IMR-90 (cell line): ENCODE measurements at places on chromosomes 7 and 10. TPM values are rescaled to one million over a fixed set of nuclear protein-coding genes. Genes with fewer than 3 reads are reported as not detected.

GRCh38 chr7:24709585-24710360 is 47.5 kb downstream of the GSDME start:
- DNase-seq, result no peak

DNA sequence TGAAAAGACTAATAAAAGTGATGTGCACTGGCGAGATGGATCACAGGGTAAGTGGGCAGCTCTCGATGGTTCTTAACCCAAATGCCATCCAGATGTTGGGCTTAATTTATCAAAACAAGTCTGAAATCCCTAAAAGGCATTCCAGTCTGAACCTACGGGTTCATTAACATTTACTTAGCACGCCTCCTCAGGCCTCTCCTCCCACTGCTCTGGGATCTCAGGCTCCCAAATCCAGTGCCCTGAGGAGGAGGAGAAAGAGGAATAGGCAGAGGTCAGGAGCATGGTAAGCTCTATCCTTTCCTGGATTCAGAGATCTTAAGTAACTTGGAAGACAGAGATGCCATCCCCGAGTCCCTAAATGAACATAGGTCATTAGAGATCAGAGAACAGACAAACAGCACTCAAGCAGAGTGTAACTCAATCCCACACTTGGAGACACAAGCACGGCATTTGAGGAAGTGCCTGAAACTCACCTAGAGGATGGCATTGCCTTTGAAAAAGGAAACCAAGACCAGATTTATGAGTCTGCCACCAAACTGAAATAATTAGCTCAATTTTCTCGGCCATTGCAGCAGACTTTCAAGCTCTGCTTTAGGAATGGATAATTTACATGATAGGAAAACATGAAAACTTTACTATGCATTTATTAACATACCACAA is 140.9 kb downstream of the CXCL12 start:
- DNase-seq, result no peak

GRCh38 chr7:116708861-116709260 is 36.9 kb downstream of the MET start:
- no peak for DNase-seq

- DNase-seq, result no peak
Measured at GRCh38 chr10:75815066-75815465, 383.6 kb downstream of the LRMDA start.

GRCh38 chr10:24324651-24325050 is 115.7 kb downstream of the KIAA1217 start:
- no peak for DNase-seq

- DNase-seq, result no peak
Measured at GRCh38 chr10:131767716-131768115, 133.1 kb upstream of the PPP2R2D start.

GRCh38 chr7:121860953-121861352 is 12.0 kb upstream of the PTPRZ1 start:
- DNase-seq, result no peak

- DNase-seq, result no peak
Measured at GRCh38 chr7:91780521-91780920, 100.0 kb downstream of the MTERF1 start.

- no peak for DNase-seq
Measured at GRCh38 chr7:102080019-102080433, 206.6 kb upstream of the SH2B2 start.

DNA sequence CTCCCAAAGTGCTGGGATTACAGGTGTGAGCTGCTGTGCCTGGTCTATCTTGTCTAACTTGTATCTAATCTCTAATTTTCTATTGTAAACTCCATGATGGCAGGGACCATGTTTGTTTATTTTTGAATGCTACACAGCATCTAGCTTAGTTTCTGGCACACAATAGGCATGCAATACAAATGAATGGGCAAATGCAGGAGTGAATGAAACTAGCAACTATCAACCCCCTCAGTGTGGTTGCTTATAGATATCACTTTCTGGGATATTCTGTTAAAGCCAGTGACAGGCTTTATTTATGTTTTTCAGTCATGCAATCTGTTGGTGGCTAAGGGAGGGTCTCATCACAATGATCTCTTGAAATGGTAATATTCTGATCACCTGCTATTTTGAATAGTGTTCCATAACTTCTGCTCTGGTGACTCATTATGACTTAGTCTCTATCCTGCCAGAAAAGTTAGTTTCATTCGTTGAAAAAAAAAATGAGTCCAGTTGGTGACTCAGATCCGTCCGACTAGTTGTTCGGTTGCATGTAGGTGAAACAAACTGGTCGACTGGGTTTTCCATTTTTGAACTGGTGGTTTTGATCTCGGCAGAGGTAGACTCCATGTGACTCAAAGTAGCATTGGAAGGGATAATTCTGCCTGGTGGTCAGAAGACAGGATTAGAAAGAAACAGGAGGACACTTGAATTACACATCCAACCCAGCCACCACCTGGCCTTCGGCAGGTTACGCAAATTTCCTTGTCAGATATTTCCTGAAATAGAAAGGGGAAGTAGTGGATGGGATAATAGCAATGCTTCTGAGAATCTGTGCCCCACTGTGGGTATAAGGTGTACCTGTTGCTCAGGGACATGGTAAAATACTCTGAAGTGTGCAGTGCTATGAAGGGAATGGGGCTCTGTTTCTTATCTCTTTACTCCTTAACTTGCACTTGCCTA is 76.8 kb downstream of the GATA3 start:
- peak; percentile 15 for DNase-seq

DNA sequence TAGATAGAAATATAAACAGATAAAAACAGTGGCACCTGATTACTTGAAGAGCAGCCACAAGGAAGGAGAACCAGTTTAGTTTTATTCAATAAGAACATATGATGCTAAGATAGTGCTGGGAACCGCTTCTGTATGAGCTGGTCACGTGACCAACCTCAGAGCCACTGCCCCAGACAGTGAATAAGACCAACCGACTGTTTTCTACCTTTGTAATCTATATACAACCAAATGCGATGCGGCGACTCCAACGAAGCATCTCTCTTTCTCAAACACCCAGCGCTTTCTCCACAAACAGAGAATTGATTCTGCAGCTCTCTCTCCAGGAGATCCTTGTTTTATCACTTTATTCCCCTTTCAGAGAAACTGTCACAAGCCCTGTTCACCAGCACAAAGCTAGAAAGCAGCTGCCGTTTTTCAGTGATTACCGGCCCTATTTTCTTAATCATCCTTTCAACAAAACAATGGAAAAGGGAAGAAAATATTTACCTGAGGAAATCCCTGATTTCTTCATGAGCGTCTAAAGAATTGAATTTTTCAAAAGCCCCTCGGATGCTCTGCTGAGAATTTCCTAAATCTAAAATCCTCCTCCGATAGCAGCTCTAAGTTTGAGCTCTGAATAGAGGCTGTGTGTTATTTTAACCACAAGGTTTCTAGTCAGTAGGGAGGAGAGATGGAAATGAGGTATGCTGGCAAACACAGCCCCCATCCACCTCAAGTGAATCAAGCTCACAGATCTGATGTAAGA is 55.7 kb upstream of the JCAD start:
- peak; percentile 26 for DNase-seq

DNA sequence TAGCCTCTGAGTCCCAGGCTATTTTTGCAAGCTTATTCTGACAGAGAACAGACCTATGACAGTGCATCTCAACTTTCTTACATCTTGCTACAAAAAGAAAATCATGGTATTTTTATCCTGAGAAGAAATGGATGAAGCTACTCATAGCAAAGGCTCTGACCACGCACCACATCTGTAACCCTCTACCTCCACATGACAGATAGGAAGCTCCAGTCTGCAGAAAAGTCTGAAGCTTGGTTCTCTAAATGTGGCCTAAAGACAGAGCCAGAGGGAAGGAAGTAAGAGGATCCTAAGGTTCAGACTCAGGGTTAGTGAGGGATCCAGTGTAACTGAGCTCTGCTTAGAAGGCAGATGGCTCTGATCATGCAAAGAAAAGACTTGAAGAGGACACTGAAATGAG is 58.4 kb upstream of the ABCB5 start:
- DNase-seq, result no peak

DNA sequence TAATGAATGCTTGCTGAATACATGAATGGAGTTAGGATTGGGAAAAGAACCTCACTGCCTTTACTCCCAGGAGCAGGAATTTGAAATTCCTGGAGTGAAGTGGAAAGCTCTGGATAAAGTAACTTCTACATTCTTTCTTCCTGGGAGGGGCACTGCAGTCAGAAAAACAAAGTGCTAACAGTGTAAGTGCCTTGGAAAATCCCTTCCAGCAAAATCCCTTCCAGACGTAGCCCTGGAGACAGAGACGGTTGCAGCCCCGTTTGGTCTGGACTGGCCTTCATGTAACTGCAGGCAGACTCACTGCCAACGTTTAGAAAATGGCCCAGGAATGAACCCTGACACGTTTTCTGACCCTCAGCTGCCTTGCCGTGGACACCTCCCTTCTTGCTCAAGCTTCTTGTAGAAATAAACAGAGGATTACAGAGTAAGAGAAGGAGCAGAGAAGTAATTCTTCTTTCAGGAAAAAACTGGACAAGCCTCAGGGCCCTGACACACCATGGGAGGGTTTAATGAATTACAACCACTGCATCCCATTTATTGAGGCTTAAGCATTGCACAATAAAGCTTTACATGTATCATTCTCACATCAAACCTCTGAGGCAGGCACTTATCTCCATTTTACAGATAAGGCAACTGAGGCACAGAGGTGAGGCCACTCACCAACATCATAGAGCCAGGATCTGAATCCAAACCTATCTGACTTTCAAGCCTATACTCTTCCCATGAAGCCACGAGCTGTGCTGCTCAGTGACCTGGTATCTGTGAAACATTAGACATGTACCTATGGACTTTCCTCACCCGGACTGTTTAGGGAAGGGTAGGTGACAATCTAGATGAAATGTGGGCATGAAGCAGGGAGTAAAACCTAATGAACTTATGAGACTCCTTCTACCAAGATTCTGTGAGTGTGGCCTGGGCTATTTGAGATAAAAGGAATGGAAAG is 7.8 kb downstream of the ITPRIP start:
- DNase-seq, result peak; percentile 93

- no peak for DNase-seq
Measured at GRCh38 chr7:132789281-132789680, 213.0 kb upstream of the PLXNA4 start.

DNA sequence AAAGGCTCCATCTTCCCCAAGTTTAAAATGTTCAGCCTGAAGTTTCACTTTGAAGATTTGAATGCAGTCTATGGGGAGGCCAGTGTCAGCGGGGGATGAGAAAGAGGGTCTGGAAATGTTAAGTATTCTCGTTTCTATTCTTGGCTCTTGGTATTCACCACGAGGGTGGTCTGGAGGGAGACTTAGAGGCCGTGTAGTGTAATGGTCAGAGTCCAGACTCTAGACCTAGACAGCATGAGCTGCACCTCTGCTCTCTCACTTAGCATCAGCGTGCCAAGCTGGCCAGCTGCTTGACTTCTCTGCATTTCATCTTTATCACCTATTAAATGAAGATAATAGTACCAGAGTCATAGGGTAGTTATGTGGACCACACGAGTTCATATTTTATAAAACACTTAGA is 57.9 kb downstream of the MKX start:
- DNase-seq, result no peak

DNA sequence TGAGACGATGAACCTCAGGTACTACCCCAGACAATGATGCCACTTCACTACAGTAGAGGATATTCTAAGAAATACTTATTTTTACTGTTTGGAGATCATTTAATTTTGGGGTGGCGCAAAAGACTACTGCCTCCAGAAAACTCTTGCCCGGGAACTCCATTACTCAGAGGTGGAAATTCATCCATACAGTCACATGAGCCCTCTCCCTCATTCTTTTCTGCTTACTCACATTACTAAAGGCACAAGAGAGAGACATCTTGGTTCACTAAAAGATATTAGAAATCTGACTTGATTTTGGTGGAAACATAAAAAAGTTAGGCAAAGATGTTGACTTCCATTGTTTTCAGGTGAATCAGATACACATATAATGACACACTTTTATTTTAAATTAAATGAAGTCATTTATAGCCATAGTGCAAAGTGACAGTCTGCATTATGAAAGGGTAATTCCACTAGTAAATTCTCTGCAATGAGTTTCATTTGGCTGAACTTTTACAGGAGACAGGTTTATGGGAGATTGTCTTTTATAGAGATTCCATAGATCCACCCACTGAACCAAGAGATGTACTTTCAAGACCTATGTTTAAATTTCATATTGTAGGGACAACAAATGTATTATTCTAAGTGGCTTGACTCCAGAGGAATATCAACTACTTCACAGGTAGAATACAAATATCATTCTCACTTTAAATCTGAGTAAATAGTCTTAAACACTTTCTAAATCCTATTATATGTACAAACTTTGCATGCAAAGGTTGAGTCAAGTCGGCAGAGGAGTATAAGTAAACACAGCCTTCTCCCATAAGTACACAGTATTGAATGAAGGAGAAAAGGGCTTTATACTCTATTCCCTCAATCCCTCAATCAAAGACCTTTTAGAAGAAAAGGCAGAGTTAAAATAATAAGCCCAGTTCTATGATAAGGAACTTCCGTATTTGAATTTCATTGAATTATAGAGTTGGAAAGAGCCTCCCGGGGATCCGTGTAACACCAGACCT is 18.8 kb downstream of the NEBL start:
- DNase-seq, result no peak

DNA sequence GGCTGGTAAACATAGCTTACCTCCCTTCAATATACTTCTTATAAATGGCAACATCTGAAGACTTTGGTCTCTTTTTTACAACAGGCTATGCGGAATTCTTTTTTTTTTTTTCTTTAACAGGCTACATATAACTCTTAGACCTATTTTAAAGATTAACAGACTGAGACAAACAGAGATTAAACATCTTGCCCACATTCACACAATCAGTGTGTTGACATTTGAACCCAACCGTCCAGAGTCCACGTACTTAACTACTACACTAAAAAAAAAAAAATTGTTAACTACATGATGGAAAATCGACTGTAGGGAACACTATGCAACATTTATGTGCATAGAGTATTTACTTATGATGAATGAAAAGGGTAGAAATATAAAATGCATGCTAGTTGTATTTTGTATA is 298.5 kb downstream of the ELMO1 start:
- DNase-seq, result no peak

- no peak for DNase-seq
Measured at GRCh38 chr7:109449760-109450159, 880.1 kb downstream of the DNAJB9 start.

- DNase-seq, result peak; percentile 10
Measured at GRCh38 chr10:7340179-7340874, 70.5 kb downstream of the SFMBT2 start.

EVX1 gene
- not detected in 2 replicates for total RNA-seq

GNG11 gene
- 6.1 and 11.1 TPM in 2 replicates for total RNA-seq

LRRC4 gene
- total RNA-seq, result 0.54 and 0.56 TPM in 2 replicates

BHLHA15 gene
- total RNA-seq, result not detected in 2 replicates

OR6B1 gene
- not detected in 2 replicates for total RNA-seq

UTF1 gene
- not detected in 2 replicates for total RNA-seq

SAP25 gene
- total RNA-seq, result not detected in 2 replicates

CLRN3 gene
- total RNA-seq, result not detected in 2 replicates

RELN gene
- total RNA-seq, result 19.4 and 23.7 TPM in 2 replicates

COBL gene
- total RNA-seq, result under 0.01 TPM in 1 of 2 replicates, not detected in the other

AFAP1L2 gene
- under 0.01 TPM in 1 of 2 replicates, not detected in the other for total RNA-seq

HMX2 gene
- not detected in 2 replicates for total RNA-seq

YKT6 gene
- 98.6 and 120 TPM in 2 replicates for total RNA-seq
